Activated naive CD4-positive, alpha-beta T cell (primary cell): ENCODE measurements at places on chromosomes 3 and 15.

DNA sequence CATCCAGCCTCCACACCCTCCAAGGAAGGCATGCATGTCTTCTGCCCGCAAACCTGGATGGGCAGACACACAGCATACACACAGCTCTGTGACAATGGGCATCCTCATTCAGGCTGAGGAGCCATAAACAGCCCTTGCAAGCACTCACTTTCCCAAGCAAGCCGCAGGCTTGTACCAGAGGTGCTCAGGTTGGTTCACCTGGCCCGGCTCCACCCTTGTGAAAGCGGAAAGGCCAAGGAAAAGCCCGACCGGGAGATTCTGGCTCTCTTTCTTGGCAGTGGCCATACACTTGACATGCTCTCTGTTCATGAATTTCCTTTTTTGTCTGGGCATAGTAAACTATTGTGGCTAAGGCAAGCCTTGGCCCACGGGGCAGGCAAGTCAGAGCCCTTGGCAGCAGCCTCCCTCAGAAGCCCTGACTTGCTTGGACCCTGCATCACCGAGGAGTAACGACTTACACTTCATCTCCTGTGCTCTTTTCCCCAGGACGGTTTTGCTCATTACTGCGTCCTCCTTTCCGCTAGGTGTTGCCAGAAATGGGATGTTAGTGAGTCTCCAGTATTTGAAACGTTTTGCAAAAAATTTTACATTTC is 74.6 kb upstream of the BNC1 start:
- DNase-seq = no peak

- DNase-seq = no peak
Observed at GRCh38 chr3:14534516-14535191, 5.5 kb downstream of the GRIP2 start.

GRCh38 chr3:142215106-142215505 is 10.3 kb downstream of the GK5 start:
- no peak for DNase-seq

GRCh38 chr3:177935047-177935446 is 601.2 kb upstream of the KCNMB2 start:
- no peak for DNase-seq

GRCh38 chr3:62167566-62168262 is 205.6 kb downstream of the FEZF2 start:
- no peak for DNase-seq

GRCh38 chr3:124246949-124247348 is 255.0 kb upstream of the ROPN1 start:
- no peak for DNase-seq

DNA sequence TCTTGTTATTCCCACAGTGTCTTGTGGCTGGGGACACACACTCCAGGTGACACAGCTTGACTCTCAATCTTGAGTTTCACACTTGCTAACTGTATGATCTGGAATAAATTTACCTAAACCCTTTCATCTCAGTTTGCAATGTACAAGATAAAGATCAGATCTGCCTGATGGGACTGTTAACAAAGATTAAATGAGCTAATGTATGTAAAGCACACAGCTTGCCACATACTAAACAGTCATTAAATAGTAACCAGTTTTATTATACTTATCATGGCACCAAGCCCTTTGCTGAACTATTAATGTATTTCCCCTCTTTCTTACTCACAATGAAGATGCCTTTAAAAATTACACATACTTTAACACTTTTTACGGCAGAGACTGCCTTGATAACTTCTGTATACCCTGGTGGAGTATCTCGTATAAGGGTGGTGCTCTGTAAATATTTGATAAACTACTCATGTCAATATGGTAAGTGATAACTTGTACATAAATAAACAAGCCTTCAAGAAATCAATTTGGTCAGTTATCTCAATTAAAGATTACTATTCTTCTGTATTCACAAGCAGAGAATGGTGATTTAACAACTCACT is 184.5 kb downstream of the STAG1 start:
- DNase-seq = no peak

- no peak for DNase-seq
Observed at GRCh38 chr3:111151438-111151837, 79.8 kb downstream of the NECTIN3 start.

- DNase-seq = no peak
Observed at GRCh38 chr3:150152567-150152966, 181.9 kb upstream of the PFN2 start.

DNA sequence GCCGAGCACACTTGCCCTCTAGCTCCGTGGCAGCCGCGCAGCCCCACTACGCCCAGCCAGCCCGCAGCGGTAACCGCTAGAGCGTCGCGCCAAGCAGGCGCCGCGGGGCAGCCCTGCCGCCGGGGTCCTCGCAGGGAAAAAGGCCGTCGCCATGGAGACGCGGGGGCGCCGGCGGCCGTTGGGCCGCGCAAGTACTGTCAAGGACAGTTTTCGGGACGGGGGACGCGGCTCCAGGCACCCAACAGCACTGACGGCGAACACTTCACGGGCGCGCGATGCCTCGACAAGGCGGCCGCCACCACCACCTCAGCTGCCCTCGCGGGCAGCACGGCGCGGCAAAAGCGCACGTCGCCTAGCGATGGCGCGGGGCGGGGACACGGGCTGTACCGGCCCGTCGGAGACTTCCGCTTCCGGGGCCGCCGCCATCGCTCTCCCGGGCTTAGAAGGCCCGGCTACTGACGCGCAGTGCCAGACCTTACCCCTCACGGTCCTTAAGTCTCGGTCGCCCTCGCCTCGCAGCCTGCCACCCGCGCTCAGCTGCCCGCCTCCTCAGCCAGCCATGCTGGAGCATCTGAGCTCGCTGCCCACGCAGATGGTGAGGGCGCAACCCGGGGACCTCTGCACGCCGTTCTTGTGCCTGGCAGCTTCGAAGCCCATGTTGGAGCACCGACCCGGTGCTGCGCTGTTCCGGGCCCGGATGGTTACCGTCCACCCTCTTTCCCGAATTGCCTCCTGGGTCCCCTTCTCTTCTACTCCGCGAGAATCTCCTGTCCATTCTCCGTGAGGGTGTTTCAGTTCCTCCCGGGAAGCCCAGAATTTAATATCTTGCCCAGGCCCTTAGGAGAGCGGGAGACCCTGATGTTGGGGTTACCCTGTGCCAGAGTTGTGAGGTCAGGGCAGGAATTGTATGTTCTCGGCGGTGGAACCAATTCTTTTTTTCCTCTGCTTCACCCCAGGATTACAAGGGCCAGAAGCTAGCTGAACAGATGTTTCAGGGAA is at the start of the genes GLT8D1 and SPCS1:
Gene GLT8D1, minus strand, starts transcription at position 104 of the 999 bp plus-strand sequence. CDS start 5,331 bp downstream, outside the sequence.
Gene SPCS1, plus strand, starts transcription at position 419 of the 999 bp plus-strand sequence. Its CDS starts 141 bp downstream, at position 560.
- peak; percentile 84 for DNase-seq

DNA sequence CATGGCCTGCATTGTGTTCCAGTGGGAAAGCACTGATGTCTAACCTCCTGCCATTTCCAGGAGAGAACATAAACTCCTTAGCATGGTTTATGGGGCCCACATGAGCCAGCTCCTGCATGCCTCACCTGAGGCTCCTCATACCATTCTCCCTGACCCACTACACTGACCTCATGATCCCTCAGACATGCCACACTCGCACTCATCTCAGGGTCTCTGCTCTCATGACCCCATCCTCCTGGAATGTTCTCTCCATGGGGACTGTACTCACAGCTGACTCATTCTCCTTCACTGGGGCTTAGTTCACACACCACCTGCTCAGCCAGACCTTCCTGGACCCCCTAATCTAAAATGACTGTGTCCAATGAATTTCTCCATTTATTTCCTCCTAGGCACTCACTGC is 4.0 kb upstream of the LMCD1 start:
- no peak for DNase-seq

- DNase-seq = no peak
Observed at GRCh38 chr3:195856410-195857084, 44.8 kb upstream of the MUC4 start.

- DNase-seq = no peak
Observed at GRCh38 chr3:195892105-195893043, 16.0 kb downstream of the TNK2 start.

GRCh38 chr3:114405202-114405990 is 111.6 kb downstream of the TIGIT start:
- DNase-seq = no peak

GRCh38 chr3:34219556-34219955 is 421.1 kb downstream of the PDCD6IP start:
- no peak for DNase-seq

GRCh38 chr3:62625268-62625667 is 249.9 kb downstream of the CADPS start:
- DNase-seq = no peak

GRCh38 chr15:60003243-60004008 is 685 bp upstream of the FOXB1 start:
- no peak for DNase-seq

DNA sequence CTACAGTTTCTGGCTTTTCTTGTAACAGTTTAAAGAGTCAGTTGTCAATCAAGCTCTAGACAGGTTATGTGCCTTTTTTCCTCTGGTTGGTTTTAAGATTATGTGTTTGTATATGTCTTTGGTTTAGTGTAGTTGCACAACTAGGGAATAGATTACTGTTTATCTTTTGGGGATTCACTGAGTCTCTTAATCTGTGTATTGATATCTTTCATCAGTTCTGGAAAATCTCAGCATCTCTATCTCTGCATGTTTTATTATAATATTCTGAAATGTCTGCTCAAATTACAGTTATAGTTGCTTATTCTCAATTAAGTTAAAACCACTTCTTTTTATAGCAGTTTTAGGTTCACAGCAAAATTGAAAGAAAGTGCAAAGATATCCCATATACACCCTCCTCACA is 14.3 kb downstream of the DUT start:
- no peak for DNase-seq

DNA sequence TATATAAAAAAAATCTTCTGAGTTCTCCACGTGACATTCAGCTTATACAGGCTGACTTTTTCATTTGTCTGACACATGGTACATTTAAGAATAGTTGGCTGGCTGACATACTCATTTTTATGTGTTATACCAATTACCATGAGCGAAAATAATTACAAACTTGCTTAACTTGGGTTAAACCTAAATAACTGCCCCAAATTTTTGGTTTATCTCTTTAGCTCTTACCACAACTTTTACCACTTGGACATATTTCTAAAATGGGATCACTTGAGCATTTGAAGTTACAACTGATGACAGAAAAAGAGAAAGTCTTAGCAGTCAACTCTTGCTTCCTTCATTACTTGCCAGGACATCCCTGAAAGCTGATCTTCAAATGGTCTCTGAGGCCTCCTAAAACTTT is 618.1 kb downstream of the RBMS3 start:
- DNase-seq = no peak

DNA sequence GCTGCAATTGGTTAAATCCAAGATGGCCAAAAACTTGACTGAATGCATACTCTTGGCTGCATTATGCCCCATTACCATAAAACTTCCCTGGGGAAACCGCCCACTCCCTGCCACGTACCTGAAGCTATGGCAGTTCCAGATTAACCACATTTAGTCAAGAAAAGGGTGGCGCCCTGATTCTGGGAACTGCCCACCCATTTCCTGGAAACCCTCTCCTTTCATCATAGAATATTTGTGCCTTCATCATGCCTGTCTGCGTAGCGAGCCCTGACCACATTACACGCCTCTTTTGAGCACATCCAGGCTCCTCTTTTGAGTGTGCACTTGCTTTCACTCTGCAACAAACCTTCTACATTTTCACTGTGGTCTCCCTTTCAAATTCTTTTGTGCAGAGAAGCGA is 5.2 kb downstream of the LINS1 start:
- DNase-seq = peak; percentile 74

- no peak for DNase-seq
Observed at GRCh38 chr15:92006186-92007028, 152.9 kb downstream of the SLCO3A1 start.

DNA sequence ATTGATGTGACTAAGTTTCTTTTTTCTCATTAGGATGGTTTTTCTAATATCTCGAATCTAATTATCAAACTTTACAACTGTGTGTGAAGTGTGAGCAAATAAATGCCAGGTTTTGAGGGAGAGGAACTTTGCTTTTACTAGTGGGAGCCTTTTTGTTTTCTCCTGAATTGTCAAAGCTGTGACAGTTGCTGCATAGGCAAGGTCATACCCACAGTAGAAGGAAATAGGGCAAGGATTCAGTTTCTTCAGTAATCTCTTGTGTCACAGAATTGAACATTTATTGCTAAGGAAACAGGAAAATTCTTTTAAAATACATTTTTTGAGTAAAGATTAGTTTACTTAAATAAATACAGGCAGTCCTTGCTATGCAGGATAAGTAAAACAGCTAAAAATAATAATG is 19.5 kb downstream of the GMPS start:
- DNase-seq = no peak

- DNase-seq = no peak
Observed at GRCh38 chr15:70376929-70377691, 279.4 kb upstream of the TLE3 start.

GRCh38 chr15:66161108-66161507 is 92.4 kb downstream of the MEGF11 start:
- no peak for DNase-seq

DNA sequence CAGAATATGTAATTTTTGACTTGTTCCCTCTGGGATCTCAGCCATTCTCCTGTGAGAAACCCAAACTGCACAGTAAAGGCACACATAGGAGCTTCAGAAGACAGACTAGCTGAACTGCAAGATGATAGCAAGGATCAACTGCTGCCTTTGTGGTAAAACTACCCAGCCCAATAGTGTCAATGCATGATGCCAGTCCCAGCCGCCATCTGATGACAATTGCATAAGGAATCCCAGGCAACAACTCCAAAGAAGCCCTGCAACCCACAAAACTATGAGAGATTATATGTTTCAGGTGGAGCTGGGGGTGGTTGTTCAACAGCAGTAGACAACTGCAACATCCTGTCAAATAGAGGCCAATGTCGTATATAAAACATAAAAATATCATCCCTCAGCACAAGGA is 192.4 kb upstream of the ARPP21 start:
- DNase-seq = no peak

DNA sequence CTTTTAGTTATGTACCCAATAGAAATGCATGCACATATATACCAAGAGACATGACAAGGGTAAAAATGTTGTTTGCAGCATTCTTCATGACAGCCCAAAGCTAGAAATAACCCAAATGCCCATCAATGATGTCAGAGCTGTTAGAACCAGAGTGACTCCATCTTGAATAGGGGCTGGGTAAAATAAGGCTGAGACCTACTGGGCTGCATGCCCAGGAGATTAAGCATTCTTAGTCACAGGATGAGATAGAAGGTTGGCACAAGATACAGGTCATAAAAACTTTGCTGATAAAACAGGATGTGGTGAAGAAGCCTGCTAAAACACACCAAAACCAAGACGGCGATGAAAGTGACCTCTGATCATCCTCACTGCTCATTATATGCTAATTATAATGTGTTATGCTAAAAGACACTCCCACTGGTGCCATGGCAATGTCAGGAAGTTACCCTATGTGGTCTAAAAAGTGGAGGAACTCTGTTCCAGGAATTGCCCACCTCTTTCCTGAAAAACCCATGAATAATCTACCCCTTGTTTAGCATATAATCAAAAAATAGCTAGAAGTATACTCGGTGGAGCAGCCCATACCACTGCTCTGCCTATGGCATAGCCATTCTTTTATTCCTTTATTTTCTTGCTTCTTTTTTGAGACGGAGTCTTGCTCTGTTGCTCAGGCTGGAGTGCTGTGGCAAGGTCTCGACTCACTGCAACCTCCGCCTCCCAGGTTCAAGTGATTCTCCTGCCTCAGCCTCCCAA is 32.9 kb downstream of the ZBTB11 start:
- no peak for DNase-seq
